ENCODE measurements at places on chromosomes 7 and 10.

- no peak for DNase-seq
Measured at GRCh38 chr7:22447008-22447407, 53.0 kb downstream of the STEAP1B start.

- no peak for DNase-seq
Measured at GRCh38 chr10:120634659-120635058, 177.6 kb downstream of the PLPP4 start.

- no peak for DNase-seq
Measured at GRCh38 chr10:128625926-128626325, 499.7 kb upstream of the MKI67 start.

DNA sequence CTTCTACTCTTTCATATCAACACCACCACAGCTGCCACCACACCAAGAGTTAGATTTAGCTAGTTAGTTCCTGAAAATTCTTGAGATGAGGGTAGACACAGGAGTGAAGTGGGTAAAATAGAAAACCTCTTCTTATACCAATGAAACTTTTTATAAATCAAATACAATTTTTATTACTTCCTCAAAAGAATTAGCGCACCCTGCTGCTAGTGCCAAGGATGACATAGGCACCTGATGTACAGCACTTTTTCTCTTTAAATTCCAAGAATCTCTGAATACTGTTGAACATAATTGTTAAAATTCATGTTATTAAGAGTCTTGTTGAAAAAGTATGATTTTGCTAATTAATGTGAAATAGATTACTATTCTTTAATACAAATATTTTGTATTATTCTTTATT lies 11.4 kb downstream of the ZWINT start:
- no peak for DNase-seq

DNA sequence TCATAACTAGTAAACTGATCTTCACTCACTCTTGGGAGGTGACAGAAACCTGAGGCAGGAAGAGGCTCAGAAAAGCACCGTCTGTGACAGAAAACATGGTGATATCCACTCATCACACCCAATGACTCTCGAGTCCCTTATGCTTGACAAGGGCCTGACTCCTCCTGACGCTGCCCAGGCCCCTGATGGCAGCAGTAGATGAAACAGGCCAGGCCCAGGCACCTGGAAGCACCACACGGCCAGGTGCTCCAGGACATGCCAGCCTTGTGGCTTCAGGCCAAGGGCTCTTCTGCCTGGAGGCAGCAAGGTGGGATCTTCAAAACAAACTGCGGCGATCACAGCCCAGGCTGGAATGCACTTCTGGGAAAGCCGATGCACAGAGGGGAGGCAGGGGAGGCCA lies 89.3 kb downstream of the MAD1L1 start:
- no peak for DNase-seq

GRCh38 chr7:158272091-158272490 lies 315.5 kb downstream of the PTPRN2 start:
- DNase-seq: no peak

- no peak for DNase-seq
Measured at GRCh38 chr10:58609532-58610150, 97.0 kb downstream of the BICC1 start.

DNA sequence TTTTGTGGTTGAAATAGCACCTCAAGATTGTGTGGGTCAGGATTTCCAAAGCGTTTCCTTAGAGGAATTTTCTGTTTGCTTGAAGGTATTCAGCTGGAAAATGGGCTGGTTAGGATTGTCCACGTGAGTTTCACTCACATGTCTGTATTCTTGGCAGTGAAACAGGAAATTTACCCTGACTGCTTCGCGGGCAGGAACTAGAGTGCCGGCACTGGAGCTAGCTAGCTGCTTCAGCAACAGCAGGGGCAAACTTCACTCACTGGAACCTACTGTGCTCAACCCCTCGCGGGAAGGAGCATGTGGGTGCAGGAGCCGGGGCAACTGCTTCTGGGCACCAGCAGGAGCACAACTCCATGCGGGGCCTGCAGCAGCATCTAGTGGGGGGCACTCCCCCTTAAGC lies 38.0 kb upstream of the RTKN2 start:
- peak; percentile 14 for DNase-seq

GRCh38 chr10:80372675-80373074 lies 16.1 kb downstream of the DYDC2 start:
- no peak for DNase-seq

DNA sequence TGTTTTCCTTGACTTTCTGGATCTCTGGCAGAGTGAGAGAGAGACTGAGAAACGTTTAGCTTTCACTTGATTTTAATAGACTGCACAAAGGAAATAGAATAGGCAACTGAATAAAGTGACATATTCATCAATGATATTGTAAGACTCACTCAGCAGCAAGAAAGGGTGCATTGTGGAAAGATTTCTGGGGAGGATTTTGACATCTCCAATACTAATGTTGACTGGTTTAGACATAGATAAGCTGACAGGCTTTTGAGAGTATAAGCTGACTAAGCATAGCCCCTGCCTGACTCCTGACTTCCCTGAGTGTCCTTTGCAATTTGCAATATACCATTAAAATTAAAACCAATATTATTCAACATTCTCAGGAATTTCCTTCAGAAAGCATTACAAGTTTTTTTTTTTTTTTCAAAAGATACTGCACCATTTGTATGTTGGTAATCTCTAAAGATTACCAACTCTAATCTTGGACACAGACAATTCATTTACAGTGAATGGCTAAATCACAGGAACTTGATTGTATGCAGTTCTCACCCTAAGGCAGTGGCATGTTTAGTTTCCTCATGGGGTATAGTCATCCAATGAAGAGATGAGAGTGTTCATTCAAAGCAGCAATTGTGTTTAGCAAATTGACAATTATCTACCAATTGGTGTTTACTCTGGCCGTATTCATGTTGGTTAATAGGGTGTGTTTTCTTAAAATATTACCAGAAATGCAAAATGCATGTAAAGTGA lies 325.6 kb downstream of the SORCS3 start:
- DNase-seq: no peak

DNA sequence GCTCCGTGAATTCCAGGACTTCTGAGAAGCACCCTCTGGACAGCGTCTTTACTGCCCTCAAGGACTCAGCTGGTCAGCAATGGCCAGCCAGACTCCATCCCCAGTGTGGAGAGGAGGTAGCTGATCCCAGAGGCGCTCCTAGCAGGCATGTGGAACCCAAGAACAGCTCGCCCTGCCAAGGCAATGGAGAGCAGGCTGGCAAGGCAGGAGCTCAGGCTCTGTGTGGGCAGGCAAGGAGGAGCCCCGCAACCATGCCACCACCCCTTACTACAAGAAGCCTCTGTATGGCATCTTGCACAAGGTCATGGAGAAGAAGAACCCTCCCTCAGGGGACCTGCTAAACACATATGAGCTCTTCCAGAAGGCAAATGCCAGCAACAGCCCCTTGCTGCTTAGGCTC lies 34.4 kb upstream of the SGMS1 start:
- DNase-seq: no peak

DNA sequence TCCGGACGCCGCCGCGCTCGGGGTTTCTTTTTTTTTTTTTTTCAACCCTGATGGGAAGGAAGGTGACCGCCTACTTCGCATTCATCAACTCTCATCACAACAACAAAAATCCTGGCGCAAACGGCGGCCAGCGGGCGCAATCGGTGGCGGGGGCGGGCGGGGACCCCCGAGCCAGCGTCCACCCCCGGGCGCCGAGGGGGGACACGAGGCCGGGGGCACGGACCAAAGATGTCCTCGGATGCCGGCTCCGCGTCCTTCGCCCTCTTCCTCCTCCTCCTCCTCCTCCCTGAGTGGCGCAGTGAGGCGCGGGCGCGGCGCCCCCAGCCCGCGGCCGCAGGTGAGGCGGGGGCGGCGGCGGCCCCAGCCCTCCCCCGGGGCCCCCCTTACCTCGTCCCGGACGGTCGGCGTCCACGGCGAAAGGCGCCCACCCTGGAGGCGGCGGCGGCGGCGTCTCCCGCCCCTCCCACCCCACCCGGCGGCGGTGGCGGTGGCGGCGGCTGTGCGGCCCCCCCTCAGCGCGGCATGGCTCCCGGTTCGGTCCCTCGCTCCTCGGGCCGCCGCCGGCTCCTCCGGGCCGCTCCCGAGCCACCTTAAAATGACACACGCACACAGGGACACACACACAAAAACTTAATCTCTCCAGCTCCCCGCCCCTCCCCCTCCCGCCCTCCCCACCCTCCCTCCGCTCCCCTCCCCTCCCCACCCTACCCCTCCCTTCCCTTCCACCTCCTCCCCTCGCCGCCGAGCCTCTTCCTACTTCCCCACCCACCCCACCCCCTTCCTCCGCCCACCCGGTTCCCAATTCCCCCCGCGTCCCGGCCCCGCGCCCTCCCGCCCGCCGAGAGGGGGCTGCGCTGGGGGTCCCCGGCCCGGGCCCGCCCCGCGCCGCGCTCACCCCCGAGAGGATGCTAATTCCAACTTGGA lies at the start of gene CTBP2:
Gene CTBP2, minus strand, starts transcription at position 632 of the 924 bp plus-strand sequence.
- no peak for DNase-seq

DNA sequence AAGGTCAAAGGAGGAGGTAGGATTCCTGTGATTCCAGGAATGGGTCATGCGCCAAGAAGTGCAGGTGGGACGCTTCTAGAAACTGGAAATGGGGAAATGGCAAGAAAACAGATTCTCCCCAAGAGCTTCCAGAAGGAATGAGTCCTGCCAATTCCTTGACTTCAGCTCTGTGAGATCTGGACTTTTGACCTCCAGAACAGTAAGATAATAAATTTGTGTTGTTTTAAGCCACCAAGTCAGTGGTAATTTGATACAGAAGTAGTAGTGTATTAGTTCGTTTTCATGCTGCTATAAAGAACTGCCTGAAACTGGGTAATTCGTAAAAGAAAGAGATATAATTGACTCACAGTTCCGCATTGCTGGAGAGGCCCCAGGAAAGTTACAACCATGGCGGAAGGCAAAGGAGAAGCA lies 178.6 kb upstream of the GALNT17 start:
- DNase-seq: no peak

DNA sequence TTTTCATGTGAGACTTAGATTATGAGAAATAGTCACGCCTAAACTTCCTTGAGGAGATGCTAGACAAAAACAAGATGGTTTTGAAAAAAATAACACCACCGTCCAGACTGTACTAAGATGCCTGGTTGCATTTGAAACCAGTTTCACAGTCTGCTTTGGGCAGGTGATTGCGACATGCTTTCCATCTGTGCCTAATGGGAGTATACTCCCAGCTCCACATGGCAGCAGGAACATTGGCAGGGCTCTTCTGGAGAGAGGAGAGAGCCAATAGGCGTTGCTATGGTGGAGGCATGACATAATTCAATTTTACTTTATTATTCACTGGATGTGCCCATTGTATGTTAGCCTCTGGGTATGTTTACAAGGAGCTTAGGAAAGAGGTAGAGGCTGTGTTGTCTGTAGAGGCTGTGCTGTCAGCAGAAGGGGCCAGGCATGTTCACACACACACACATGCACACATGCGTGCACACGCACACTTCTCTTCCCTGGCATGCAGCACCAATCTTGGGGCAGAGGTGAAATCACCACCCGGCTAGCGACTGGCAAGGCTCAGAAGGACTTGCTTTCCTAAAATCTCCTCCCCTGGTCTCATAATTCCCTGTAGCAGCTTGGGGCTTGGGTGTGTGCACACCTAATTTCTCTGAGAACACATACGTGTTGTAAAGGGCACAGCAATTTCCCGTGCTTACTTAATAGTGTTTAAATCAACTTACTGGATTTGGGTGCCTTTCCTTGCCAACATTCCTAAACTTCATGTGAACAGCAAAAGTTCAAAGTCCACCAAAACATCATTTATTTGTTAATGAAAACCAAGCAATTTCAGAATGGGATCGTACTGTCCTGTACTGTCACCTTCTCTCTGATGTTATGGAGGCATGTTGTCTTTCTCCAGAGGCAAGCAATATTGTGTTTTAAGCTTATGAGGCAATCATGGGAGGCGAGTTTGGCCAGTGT lies 162.1 kb downstream of the TCF7L2 start:
- no peak for DNase-seq

Data from CD4-positive, alpha-beta T cell treated with Interleukin-6 at 100 ng/mL for 8 hours (primary cell).